ENCODE measurements at places on chromosomes 2 and 18.

DNA sequence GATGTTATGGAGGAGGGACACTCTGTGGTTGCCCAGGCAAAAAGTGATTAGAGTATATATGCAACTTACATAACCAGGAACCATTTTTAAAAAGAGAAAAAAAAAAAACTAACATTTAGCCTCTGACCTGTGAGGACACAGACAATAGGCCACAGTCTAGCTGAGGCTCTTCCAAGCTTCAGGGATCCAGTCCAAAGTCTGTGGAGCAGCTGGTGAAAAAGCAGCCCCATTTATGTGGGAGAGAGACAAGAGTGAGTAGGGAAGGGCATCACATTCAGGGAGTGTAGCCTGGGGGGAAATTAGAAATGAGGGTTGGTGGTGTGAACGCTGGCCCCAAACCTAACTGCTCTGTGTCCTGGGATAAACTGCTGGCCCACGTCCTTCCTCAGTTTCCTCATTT lies 122.8 kb downstream of the MYO5B start:
- DNase-seq: no peak

GRCh38 chr2:220674033-220674432 lies 898.1 kb downstream of the EPHA4 start:
- no peak for DNase-seq

DNA sequence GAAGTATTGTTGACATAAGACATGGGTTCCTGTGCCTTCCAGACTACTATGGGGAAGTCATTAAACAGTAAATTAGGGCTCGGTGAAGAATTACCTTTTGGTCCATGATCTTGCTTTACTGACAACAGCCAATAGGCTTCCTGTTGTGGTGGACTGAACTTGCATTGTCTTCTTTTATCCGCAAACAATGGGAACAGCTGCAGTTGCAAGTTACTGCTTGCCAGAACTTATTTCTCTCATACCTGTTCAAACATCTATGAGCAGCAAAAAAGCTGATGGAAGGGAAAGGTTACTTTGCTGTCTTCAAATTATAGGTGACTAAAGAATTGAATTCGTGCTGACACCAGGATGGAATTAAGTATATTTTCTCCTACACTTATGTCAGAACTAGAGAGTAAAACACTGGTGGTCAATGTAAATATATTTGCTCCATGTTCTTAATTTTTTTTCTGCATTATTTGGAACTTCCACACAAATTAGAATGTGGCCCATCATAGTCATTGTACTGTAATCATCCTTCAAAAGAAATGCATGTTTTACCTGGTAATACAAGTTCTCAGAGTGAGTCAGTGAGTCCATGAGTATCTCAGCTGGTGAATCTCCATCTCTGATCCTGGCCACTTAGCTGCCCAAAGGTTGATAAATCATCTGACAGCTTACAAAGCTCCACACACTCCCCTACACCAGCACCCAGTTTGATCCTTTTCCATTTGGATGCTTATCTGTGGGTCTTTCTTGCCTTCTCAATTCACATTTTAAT lies 37.3 kb upstream of the RNF152 start:
- DNase-seq: no peak

GRCh38 chr2:205699515-205700289 lies 17.4 kb downstream of the NRP2 start:
- no peak for DNase-seq

DNA sequence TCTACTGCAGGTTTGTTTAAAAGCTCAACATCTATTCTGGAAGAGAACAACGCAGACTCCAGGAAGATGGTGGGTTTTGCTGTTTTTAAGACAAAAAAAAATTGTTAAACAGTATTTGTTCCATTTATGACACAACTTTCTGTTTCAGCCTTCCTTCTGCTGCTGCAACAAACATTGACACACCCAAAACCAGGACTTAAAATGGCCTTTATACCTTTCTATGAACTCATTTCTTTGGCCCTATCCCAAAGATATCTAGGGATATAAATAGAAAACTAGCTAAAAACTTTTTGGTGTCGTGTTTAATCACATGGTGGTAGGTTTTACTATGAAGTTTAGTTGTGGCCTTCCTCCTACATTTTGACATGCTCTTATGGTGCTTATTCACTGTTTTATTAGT lies 964 bp upstream of the GALNT3 start:
- no peak for DNase-seq

- no peak for DNase-seq
Measured at GRCh38 chr2:145593991-145594614, 1074.2 kb upstream of the ZEB2 start.

- DNase-seq: no peak
Measured at GRCh38 chr2:179861416-179862067, at the start of gene ZNF385B. Gene ZNF385B (minus strand): TSS chr2:179861612.

DNA sequence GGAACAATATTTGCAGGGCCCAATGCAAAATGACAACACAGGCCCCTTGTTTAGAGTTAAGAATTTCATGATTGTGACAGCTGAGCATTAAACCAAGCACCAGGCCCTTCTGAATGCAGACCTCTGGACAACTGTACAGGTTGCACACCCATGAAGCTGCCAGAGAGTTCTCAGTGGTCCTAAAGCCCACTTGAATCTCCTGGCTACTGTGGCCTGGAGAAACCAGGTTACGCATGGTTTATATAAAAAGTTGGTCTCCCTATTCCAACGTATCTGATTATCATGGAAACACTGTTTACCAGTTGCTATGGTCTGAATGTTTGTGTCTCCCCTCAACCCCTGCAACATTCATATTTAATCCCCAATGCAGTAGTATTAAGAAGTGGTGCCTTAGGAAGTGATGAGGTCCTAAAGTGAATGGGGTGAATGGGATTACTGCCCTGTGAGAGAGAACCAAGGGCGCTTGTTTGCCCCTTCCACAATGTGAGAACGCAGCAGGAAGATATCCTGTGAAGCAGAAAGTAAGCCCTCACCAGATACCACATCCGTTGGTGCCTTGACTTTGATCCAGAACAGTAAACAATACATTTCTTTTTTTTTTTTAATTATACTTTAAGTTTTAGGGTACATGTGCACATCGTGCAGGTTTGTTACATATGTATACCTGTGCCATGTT lies 48.0 kb upstream of the ANXA4 start:
- DNase-seq: no peak

GRCh38 chr2:220764171-220764570 lies 807.9 kb downstream of the EPHA4 start:
- DNase-seq: no peak

DNA sequence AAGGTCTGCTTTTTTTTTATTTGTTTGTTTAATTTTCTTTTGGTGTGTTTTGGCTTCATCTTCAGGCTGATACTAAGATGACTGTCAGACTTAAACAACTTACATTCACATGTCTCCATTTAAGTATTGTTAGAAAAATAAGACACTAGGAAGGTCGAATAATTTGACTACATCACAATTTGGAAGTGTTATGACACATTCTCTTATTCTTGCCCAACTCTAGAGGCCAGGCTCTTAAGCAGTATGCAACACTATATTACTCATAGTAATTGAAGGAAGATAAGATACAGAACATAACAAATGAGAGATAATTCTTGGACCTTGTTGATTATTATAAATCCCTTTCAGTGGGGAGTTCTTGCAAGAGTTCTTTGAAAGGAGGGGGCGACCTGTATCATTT lies 295.3 kb upstream of the COL3A1 start:
- DNase-seq: no peak

DNA sequence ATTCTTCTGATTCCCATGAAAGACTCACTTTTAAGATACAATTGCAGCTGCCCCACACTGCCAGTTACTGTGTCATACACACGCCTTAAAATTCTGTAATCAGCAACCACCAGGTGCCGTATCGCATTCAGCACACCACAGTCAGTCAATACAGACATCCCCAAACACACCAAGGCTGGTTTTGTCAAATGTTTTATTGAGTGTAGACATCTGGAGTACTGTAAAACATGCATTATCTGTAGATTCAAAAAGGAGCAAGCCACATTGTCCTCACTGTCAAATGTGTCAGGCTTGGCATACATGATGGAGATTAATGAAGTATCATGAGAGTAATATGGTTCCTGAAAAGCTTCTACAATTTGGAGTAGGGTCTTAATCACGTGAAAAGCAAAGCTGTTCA lies 109.7 kb upstream of the SP3 start:
- no peak for DNase-seq

- no peak for DNase-seq
Measured at GRCh38 chr2:190576573-190576972, 42.1 kb upstream of the NEMP2 start.

- DNase-seq: no peak
Measured at GRCh38 chr2:74824679-74825078, 9.2 kb upstream of the HK2 start.

DNA sequence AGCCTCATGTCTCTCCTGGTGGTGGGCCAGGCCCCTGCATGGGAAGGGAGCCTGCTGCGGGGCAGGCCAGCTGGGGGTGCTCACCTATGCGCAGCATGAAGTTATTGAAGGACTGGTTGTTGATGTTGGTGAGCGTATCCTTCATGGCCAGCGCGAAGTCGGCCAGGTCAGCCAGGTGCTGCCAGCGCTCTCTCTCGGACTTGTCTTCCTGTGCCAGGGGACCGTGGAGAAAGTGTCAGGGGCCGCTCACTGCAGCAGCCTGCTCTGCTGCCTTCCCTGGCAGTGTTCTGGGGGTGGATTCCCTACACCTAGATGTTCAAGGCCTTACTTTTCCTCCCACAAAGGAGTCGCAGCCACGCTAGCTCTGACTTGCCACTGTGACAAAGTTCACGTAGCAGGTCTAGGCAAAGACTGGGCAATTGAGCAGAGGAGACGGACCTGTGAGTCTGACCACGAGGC lies 28.2 kb downstream of the CENPO start:
- DNase-seq: no peak

DNA sequence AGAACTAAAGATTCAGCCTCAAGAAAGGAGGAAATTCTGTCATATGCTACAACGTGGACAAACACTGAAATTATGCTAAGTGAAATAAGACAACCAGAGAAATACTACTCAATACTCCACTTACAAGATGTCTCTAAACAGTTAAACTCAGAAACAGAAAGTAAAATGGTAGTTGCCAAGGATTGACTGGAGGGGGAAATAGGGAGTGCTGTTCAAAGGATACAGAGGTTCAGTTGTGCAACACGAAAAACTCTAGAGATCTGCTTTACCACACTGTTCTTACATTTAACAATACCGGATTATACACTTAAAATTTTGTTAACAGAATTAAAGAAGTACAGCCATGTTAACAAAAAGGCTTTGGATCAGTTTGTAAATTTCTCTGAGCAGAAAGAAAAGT lies 39.8 kb upstream of the C2orf15 start:
- no peak for DNase-seq

DNA sequence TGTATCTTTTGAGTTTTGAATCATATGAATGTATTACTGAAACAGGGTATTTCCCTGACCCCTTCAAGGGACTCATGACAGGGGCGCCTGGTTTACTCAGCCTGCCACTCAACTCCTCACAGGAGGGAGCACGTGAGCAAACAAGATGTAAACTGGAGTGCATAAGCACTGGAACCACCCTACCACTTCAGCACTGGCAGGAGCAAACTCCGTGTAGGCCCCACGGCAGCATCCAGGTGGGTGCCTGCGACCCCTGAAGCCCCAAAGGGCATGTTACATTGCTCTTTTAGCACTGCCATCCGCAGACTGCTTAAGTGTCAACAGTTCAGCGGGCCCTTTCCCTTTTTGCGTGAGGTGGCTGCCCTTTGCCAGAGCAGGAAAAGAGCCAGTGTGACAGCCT lies 8.2 kb upstream of the DAPL1 start:
- DNase-seq: no peak

Measured in activated CD4-positive, alpha-beta T cell treated with anti-CD3 and anti-CD28 coated beads for 48 hours (primary cell).